ENCODE measurements at places on chromosomes 16 and 17.
A peak's percentile ranks its signal among the peaks of the same experiment; 100 is the strongest.

GRCh38 chr17:28807925-28808634 is 34.5 kb downstream of the FAM222B start:
- DNase-seq, result no peak

DNA sequence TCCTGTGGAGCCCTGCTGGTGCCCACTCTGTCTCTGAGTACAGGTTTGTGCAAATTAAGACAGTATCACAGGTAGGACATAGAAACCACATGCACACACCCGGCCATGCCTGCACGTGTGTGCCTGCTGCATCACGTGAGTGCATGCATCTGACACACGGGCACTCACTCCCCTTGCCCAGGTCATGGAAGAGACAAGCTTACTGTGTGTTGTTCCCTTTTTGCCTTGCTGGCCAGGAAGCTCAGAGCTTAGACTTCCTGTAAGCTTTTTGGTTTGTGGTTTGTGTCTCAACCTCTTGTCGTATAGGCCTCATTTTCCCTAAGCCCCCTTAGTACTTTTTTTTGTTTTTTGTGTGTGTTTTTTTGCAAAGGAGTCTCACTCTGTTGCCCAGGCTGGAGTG is 25.0 kb downstream of the ZNF469 start:
- DNase-seq, result no peak

DNA sequence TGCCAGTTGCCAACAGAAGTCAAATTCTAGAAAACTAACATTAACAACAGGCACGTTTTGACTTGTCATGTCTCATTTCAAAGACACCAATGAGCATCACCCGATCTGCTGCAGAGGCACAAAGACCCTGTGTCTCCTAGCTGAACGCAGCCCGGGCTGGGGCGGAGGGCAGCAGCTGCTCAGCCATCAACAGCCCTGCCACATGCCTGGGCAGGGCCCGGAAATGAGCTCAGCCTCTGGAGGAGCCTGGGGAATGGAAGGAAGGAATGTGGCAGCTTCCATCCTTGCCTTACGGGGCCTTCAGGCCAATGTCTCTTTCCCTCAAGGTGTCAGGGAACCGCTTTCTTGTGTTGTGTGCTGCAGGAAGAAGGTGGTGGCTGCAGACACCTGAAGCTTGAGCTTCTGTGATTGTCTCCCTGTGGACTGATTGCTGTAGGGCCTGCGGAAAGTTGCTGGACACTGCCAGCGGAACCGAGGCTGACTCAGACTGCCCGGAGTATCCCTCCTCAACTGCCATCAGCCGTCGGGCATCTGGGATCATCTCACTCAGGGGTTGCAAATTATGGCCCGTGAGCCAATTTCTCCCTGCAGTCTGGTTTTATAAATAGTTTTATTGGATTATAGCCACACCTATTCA is 7.3 kb downstream of the CDH13 start:
- DNase-seq, result no peak

GRCh38 chr16:4860727-4861342 is 13.6 kb downstream of the UBN1 start:
- DNase-seq, result no peak

- no peak for DNase-seq
Observed at GRCh38 chr17:27904114-27904513, 10.9 kb upstream of the LYRM9 start.

GRCh38 chr17:28982131-28982793 is 23.6 kb downstream of the SEZ6 start:
- peak; percentile 47 for DNase-seq

GRCh38 chr17:10396524-10397163 is 23.8 kb upstream of the MYH13 start:
- DNase-seq, result no peak

DNA sequence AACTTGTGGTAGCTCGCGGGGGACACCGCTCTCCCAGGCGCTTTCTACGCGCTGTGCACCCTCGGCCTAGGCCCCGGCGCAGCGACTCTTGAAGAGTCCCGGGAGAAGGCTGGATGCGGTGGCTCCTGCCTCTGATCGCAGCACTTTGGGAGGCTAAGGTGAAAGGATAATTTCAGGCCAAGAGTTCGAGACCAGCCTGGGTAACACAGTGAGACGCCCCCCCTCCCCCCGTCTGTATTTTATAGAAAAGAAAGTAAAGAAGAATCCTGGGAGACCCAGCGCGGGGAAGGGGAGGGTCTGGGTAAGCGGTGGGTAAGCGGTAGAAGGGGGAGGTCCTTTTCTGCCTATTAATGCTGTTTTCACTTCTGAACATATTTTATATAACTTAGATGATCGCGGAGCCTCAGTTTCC is 486 bp upstream of the PLLP start:
- DNase-seq, result no peak

DNA sequence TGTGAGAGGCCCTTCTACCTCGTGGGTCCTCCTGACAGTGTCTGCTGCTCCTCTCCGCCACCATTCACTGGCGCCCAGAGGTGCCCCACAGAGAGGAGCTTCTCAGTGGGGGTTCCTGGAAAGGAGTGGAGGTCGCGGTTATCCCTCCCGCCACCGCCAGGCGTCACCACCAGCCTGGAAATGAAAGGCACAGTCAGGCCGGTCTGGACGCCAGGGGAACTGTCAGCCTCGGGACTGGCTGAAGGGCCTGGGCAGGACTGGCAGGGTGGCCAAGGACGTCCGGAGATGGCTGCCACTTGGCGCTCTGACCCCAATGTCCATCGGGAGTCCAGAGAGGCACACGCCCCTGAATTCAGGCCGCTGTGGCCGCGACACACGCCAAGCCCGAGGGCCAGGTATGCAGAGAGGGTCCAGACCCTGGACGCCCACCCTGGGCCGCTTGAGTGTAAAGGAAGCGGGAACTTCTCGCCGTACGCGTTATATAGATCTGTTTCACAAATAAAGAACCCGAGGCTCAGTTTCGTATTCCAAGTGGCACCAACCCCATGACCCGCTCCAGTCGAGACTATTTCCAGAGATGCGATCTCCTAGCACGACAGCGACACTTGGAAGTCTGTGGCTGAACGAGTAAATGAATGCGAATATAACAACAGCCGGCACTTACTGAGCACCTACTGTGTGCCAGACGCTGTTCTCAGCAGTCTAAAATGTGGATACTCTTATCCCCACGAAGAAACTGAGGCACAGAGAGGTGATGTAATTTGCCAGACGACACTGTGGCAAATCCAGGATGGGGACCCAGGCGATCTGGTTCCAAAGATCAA is 7.6 kb upstream of the NXPH3 start:
- peak; percentile 83 for DNase-seq
